Skin of body (tissue), 3 donors: ENCODE measurements at places on chromosomes 6 and 20.

DNA sequence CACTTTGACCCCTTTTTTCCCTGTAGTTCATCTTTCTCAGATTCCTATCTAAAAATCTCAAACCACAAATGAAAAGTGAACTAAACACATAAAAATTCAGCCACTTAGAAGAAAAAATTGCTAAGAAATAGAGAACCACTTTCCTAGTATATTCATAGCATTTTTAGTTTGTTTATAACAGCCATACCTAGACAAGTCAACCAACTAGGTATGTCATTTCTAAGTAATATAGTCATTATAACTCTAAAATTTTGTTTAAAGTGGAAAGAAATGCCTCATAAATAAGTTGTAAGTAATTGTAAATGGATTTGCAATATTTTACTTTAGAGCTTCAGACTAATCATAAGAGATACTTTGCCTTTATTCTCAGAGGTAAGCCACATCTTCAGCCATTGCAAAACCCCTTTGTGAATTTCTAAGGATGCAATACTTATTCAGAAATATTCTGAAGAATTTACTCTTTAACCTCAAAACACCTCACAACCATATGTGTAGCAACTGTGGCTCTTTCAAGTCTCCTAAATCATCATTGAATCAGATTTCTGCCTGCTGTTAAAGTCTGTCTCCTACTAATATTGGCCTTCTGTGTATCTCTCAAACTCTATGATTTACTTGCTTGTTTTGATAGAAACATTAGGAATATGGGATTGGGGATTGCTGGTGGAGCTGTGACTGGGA is 6.9 kb upstream of the SUMO4 start:
- no peak for DNase-seq

DNA sequence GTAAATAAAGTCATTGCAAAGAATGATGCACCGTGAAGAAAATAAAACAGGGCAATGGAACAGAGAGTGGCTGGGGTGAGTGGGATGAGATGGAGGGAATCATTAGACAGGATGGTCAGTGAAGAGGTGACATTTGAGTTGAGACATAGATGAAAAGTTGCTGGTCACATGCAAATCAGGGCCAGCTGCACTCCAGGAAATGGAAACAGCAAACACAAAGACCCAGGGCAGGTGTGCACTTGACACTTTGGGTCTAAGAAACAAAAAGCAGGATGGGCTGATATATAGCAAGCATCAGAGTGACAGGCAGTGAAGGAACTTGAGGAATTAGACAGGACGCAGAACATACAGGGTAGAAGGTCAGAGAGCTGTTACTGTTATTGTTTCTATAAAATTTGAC is 171.5 kb upstream of the RIPOR2 start:
- DNase-seq, result no peak

DNA sequence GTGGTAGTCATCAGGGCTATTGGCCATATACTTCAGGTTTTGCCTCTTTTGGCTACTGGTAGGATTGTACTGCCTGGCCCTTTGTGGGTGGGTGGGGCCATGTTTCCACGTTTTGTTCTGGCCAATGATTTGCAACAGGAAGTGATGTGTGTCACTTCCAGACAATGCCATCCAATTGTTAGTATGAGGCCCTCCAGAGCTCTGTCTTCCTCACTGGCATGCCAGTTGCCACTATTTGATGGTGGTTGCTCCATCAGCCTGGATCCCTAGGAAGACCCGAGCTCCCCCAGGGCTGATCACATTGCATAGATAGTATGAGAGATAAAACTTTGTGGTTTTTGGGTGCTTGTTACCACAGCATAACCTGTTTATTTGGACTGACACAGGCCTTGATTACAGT is 7.7 kb upstream of the LRRN4 start:
- DNase-seq, result no peak

DNA sequence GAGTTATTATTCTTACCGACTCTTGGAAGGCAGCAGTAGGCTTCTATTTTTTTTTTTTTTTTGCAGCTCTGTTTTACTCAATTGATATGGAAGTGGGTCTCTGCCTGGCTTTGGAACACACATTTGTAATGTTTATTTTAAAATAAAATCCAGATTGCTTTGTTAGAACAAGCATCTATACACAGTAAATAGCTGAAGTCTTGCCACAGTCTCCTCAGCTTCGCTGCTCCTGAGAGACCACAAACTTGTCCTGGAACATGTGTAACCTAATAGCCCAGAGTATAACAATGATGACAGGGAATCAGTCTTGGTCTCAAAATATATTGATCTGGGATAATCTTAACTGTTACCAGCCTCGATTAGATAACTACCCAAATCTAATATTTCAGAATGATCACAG is 299.8 kb upstream of the NOX3 start:
- no peak for DNase-seq

DNA sequence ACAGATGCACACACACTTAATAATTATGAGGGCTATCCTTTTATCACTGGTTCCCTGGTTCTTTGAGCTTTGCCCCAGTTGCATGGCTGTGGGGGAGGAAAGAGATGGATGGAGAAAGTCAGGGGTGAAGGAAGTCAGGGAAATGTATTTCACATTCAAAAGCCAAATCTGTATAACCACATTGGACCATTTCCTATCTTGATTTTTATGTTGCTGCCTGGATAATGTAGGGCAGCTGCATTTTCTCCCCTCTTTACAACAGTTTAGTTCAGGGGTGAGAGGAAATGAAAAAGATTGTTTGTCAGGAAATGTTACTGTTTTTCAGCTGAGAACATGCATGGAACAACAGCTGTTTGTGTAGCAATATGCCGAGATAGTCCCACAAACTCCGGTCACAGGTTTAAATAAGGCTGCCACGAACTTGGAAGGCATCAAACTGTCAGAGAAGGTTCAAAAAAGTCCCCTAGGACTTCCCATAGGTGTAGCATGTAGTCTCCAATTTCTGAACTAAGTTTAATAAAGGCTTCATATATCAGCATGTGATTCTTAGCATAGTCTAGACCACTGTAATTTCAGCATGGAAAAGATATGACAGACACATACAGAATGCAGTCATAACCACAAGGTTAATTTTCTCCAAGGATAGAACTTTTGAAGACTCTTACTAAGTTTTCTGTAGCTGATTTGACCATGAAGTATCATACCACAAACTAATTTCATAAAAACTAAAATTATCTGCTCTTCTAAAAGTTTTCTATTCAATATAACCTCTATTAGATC is 82.1 kb upstream of the COL21A1 start:
- no peak for DNase-seq

DNA sequence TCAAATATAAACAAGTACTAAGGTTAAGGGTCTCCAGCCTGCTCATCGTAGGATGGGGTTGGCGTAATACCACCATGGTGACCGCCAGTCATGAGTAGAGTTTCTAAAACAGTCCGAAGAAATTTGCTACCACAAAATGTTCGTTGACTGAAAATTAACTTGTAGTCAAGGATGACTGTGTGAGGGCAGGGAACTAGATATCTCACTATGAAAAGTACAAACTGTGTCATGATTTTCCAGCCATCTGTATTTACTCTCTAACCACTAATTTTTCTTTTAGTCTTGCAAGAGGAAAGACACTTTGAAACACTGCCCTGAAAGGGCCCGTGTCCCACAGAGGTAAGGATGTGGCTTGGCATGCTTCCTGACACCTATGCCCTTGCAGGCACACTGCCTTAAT is 99.7 kb downstream of the IRF4 start:
- no peak for DNase-seq

DNA sequence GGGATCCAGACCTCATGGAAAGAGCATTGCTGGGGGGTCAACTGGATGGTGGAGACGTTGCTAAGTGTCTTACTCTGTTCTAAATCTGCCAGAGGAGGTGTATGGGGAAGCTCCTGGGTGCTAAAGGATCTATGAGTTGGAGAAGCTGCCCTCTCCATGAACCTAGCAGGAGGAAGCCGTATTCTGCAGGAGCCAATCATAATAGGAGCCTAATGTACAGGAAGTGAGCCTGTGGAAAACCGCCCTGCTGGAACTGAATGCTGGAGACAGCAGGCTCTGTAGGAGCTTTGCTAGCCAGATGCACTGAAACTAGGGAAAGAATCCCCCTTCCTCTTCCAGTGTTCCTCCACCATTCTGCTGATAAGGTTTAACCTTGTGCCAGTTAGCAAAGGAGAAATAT is 10.9 kb downstream of the CASP8AP2 start:
- DNase-seq, result peak; percentile 3

DNA sequence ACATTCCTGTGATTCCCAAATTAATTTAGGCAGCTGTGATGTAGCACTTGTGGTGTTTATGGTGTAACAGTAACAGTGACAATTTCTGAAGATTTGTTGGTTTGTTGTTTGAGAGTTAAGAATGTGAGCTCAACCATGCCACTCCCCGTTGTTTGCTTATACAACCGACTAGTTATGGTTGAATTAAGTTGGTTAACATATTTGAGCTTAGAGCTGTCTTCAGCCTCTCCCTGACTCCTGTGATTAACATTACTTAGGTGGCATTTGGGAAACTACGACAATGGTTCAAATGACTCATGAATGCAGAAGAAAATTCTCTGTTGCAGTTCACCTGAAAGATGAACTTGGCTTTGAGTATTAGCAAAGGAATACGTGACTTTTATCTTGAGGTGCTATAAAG is 35.9 kb upstream of the PRL start:
- no peak for DNase-seq

DNA sequence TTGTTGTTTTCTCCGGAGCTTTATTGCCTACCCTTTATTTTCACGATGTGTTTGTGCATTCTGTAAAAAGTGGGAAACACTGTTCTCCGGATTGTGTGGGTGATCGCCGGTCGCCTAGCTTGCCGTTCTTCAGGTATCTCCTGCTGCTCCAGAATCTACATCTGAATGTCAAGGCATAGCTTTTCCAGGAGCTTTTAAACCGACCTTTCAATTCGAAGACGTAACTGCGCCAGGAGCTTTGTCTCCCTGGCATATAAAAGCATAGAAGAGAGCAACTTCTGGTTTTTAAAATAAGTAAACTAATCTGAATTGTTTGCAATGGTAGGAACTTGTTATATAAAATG is 96.0 kb downstream of the HFE start:
- no peak for DNase-seq
